ENCODE measurements at places on chromosomes 13 and 19.

DNA sequence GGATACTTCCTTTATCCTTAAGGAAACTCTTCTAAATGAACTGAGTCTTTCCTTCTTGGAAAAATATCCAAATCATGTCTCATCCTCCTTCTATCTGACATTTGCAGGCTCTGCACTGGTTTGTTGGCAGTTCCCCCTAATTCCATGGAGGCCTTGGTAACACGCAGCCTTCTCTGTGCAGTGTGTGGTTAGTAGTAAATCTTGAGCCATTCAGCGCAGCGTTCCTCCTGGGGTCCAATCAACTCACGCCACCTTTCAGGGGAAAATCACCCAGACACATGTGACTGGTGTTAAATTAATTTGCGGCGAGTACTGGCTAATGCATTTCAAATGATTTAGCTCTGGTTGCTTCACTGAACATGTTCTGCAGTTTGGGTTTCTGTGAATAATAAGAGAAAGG, 21.0 kb upstream of the CBY2 start:
- no peak for DNase-seq

DNA sequence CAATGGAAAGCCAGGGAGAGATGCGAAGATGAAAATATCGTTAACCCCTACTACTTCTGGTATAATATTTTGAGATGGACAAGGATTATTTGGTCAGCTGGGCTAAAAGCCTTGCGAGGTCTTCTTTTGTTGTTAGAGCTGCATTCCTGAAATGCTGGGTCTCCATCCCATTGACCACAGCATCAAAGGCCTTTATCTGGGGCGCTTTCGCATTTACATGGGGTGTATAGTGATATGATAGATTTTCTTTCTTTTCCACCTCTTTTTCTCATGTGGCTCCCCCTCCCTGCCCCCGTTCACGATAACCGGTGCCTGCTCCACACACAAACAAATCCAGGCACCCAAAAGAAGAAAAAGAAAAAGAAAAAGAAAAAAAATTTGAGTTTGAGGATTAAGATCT, 77.5 kb downstream of the ZNF536 start:
- no peak for DNase-seq

DNA sequence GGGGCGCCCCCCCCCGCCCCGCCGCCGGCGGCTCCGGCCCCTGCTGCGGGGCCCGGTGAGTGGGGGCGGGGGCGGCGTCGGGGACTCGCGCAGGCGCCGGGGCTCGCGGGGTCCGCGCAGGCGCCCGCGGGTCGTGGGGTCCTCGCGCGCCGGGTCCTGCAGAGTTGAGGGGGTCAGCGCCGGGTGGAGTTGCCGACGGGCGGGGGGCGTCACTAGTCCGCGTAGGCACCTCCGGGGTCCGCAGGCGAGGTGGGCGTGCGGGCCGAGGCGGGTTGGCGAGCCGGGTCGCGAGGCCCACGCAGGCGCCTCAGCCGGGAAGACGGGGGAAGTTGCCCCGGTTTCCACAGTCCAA, 365 bp downstream of the PPP6R1 start:
- no peak for DNase-seq

- DNase-seq = peak; percentile 42
Observed at GRCh38 chr13:32019612-32020233, 11.9 kb upstream of the FRY start.

DNA sequence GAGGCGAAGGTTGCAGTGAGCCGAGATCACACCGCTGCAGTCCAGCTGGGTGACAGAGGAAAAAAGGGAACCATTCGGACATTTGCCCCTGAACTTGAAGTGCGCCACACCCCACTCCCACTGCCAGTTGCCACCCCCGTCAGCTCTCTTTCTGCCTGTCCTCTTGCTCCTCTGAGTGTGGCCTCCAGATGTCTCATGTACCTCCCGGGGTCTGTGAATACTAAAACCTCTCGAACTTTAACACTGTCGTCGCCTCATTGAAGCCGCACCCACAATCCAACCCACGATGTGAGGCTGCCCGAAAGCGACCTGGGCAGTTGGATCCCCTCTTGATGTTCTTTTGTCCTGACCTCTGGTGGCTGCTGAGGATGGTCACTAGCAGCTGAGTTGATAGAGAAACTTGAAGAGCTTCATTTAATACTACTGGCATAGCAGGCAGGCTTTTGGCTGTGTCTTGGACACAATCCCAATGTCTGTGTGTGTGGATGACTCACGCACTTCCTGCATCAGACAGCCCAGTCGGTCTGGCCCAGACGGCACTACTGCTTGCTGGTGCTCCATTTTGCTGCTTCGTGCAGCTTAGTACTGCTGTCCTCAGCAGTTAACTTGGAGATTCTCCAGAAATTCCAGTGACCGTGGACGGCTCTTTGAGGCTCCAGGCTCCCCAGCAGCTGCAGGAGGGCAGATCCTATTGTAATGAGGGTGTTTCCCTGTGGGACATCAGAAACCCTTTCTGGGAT, 4.2 kb downstream of the FPR3 start:
- DNase-seq = peak; percentile 89

DNA sequence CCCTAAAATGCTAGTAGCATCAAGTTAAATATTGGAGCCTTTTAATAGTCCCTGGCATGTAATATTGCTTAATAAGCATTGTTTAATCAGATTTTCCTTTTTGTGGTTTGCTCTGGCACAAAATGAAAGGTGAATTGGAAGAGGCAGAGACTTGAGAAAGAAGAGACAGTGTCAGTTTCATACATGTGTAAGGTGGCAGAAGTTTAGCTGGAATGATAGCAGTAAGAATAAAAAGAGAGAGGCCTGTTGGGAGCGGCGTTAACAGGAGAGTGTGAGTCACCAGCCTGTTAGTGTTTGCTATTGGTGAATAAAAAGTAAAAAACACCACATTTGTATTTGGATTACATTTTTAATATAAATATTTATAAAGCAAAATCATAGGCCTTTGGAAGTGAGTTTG, 145.3 kb downstream of the PDS5B start:
- no peak for DNase-seq

GRCh38 chr13:85366759-85367417, 432.3 kb downstream of the SLITRK6 start:
- DNase-seq = no peak
